ENCODE measurements at places on chromosomes 11 and 22. TPM values are rescaled to one million over a fixed set of nuclear protein-coding genes. Genes with fewer than 3 reads are reported as not detected.

- DNase-seq = no peak
Observed at GRCh38 chr11:61545341-61545740, 35.5 kb downstream of the SYT7 start.

DNA sequence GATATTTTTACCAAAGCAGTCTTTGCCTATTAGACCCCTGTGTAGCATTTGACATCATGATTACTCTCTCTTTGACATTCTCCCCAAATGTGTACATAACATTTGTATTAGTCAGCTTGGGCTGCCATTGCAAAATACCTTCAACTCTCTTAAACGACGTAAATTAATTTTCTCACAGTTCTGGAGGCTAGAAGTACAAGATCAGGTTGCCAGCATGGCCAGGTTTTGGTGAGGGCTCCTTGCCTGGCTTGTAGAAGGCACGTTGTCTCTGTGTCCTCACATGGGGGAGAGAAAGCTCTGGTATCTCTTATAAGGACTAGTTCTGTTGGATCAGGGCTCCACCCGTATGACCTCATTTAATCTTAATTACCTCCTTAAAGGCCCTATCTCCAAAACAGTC lies 12.3 kb upstream of the DLAT start:
- no peak for DNase-seq

DNA sequence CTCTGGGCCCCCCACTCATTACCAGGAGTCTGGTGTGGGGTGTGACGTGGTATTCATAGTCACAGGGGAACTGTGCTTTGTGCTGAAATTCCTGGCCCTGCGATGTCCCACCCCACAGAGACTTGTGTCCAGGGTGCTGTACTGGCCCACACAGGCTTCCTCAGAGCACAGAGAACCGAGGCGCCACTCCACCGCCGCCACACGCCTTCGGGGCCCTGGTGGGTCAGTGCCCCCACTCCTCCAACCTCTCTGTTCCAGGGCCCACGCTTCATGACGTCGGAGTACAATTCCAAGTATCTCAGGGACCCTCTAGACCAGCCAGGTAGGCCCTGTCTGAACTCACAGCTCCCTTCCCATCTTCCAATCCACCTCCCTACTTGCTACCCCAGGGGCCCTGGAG lies 23.5 kb upstream of the LRRC10B start:
- DNase-seq = no peak

DNA sequence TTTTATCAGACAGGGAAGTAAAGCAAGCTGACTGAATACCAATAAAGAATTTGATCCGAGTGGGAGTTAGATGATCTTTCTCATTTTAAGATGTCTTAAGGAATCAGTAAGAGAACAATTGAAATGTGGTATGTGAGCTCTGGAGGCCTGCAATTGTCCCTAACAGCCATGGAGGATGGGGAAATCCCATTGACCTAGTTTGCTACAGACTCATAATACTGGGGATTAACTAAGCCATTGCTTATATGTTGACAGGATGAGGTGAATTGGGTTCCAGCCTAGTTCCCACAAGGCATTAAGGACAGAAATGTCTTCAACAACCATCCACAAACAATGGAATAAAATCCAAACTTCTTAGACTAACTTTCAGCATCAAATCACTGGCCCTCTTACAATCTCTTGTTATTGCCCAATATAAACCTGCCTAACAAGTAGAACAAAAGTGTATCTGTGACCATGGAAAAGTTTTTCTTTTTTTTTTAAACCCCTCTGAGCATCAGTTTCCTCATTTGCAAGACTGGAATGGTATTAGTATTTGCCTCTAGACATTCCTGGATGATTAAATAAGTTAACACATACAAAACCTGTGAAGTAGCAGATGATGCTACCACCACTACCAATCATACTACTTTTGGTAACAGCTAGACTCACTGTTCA lies 773.2 kb downstream of the DLG2 start:
- no peak for DNase-seq

GRCh38 chr11:106457727-106458126 lies 380.3 kb downstream of the AASDHPPT start:
- DNase-seq = no peak

- DNase-seq = no peak
Observed at GRCh38 chr11:32312206-32312817, 123.0 kb downstream of the WT1 start.

DNA sequence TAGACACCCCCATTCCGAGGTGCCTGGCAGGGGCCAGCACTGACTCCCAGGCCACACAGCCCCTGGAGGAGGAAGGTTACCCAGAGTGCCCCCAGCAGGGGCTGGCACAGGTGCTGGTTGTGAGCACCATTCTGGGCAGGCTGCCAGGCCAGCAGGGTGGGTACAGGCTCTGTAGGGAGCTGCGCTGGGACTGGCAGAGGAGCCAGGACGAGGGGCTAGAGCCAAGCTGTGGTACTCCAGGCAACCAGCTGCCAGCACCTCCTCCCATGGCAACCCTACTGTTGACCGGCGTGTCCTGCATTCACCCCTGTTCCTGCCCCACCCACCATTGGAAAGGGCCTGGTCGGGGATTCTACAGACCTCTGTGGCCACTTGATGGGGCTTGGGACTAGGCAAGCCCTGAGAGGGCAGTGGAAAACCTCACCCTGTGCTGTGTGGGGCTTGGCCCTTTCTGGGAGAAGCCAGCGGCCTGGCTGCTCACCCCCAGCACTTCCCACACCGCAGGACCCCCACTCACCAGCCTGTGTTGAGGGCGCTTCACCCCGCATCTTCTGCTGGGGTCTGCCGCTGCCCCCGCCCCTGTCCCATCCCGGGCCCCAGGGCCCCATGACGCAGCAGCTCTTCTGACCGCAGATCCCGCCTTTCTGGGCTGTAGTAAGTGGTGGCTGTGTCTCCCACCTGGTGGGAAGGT lies 1.9 kb downstream of the CLDN5 start:
- no peak for DNase-seq

DNA sequence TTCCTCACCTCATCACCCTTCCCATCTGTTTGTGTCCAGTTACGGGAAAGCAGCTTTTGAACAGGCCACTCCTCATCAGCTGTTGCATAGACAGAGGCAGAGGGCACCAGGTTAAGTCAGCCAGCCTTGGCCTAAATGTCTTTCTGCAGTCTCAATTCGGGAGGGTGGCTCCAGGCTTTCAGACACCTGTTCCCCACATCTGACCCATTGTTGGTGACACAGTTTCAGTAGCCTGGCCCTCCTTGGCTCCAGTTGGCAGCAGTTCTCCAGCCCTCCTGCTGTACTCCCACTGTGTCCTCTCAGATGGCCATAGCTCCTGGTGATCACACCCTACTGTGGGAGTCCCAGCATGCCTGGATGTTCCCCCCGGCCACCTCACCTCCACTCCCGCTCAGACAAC lies 70.8 kb upstream of the MYOD1 start:
- no peak for DNase-seq

GRCh38 chr11:69634590-69634989 lies 6.4 kb upstream of the CCND1 start:
- no peak for DNase-seq

DNA sequence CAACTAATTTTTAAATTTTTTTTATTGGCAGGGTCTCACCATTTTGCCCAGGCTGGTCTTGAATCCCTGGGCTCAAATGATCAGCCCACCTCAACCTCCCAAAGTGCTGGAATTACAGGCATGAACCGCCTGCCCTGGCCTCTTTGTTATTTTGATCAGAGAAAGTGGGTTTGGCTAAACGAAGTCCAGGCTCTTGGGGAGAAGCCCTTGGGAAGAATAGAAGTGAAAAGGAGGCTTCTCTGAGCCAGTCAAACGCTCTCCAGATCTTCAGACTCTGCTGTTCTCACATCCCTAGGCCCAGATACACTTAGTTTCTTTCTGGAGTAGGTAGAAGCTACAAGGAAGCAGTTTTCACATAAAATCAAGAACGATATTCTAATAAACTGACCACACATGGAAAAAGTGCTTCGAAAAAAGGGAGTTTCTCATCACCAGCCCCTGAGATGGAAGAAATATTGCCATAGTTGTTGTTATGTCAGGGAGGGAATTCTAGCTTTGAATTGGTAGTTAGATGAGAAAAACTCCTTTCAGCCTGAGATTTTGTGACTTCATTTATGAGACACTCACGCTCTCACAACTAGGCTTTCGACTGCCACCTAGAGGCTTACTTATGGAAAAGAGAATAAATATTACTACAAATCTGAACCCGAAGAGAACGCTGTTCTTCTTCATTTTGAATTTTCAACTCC lies 41.7 kb upstream of the AQP11 start:
- no peak for DNase-seq

- no peak for DNase-seq
Observed at GRCh38 chr22:30664798-30665197, 2.9 kb downstream of the DUSP18 start.

DNA sequence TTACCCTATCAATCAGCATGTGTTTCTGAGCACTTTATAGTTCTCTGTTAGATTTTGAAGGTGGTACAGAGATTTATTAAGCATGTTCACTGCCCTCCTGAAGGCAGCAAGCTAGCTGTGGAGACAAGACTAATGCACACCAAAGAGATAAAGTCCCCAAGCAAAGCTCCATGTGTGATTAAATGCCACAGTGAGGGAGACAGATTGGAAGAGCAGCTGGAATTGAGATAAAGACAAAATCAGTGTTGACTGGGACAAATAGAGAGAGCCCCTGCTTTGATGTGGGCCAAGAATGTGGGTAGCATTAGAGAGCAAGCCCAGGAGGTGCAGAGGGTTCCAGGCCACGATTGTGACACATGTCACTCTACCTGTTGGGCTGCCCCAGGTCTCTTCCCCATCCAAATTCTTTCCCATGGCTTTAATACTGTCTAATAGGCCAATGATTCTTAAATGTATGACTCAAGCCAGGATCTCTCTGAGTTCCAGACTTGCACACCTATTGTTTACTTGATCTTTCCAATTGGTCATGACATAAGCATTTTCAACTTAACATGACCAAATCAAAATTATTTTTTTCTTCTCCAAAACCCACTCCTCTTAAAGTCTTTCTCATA lies 60.1 kb upstream of the ZC3H12C start:
- DNase-seq = no peak

DNA sequence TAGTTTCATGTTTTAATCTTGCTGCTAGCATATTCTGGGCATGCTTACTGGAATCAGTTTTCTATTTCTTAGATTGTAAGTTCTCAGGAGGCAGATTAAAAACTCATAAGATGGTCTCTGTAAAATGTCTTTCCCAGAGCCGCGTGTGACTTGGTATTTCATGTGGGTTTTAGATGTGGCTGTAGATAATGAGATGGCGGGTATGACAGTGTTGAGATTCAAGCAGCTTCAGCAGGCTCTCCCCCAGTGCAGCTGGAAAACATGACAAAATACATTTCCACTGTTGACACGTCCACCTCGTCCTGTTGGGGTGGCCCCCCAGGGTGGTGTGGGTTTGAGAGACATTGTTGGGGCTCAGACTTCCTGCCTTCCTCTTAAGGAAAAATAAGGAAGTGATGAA lies 106.8 kb downstream of the KIRREL3 start:
- no peak for DNase-seq

- no peak for DNase-seq
Observed at GRCh38 chr11:43548916-43549315, 131.6 kb upstream of the HSD17B12 start.

GRCh38 chr11:75966537-75967287 lies 151.7 kb downstream of the UVRAG start:
- DNase-seq = no peak

DNA sequence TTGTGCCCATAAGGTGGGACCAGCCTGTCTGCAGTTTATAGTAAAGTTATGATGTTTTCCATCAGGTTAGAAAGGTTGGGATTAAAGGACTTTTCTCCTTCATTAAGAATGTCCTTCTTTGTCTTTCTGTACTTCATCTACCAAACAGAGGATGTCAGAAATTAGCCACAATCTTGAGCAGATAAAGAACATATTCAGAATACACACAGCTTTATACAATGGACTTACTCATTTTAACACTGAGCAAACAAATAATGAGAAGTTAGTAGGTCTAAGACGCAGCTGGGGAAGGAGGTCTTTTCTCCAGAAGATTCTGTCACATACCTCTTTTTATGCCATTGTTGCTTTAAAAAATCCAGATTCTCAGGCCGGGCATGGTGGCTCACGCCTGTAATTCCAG lies 57.0 kb upstream of the CYP2D6 start:
- DNase-seq = no peak

DNA sequence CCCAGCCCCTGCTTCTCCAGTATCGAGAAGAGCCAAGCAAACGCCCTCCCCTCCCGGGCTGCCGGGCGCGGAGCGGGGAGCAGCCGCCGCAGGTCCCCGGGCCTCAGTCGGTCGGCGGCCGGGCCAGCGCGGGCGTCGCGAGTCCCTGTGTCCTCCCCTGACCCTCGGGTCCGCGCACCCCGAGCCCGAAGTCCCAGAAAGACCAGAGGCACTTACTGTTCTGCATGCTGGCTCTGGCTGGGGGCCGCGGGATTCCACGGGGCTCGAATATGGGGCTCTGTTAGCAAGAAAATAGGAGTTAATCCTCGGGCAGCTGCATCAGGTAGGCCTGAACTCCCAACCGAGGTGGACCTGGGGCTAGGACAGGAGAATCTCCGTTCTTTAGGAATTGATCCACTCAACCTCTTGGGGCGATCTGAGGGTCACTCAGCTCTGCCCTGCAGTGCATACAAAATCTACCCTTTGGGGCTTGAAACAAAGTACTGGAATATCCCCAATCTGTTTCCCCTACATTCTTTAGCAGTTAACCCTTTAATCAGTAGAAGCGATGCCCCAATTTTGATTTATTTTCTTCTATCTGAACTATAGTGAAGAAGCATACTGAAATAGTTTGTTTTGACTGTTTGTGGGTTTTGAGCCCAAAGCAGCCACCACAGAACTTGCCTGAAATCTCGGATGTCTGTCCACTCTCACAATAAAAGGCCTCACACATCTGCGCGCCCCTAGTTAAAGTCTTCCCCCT lies 4.8 kb downstream of the PAX6 start:
- DNase-seq = no peak

GRCh38 chr11:93131709-93132108 lies 66.1 kb downstream of the SLC36A4 start:
- no peak for DNase-seq

GRCh38 chr22:40324468-40325305 lies 21.6 kb upstream of the ADSL start:
- no peak for DNase-seq

GRCh38 chr11:3190600-3190999 lies 25.5 kb upstream of the OSBPL5 start:
- DNase-seq = no peak

GRCh38 chr11:131977231-131977630 lies 606.8 kb downstream of the NTM start:
- no peak for DNase-seq

Gene MRGPRF
- 39.5 TPM for total RNA-seq

Gene SEC14L6
- total RNA-seq = 4.3 TPM

Gene MPZL2
- total RNA-seq = 49.6 TPM

Gene IL18BP
- 13.5 TPM for total RNA-seq

Gene HTR3B
- total RNA-seq = not detected

Gene SYT9
- total RNA-seq = not detected

Gene KCNK7
- 1.5 TPM for total RNA-seq

Gene FJX1
- total RNA-seq = 3.9 TPM

Gene HSPB2
- 14.4 TPM for total RNA-seq

Gene ZNF215
- total RNA-seq = 0.80 TPM

Data from sciatic nerve (tissue), 2 donors.